ENCODE measurements at places on chromosomes 1 and 21. TPM values are rescaled to one million over a fixed set of nuclear protein-coding genes. Genes with fewer than 3 reads are reported as not detected.

MX2 gene
- polyA plus RNA-seq, result 1.1 TPM

ST6GALNAC5 gene
- 1.4 TPM for polyA plus RNA-seq

TRIM17 gene
- polyA plus RNA-seq, result 0.63 TPM

RPTN gene
- not detected for polyA plus RNA-seq

KIRREL1 gene
- 25.4 TPM for polyA plus RNA-seq

KIF1B gene
- polyA plus RNA-seq, result 188 TPM

NEGR1 gene
- polyA plus RNA-seq, result 16.6 TPM

OLIG1 gene
- 0.38 TPM for polyA plus RNA-seq

PDZK1 gene
- 0.87 TPM for polyA plus RNA-seq

Data from forelimb muscle (tissue), 1 donor.